ENCODE measurements at places on chromosomes 3 and 15.

DNA sequence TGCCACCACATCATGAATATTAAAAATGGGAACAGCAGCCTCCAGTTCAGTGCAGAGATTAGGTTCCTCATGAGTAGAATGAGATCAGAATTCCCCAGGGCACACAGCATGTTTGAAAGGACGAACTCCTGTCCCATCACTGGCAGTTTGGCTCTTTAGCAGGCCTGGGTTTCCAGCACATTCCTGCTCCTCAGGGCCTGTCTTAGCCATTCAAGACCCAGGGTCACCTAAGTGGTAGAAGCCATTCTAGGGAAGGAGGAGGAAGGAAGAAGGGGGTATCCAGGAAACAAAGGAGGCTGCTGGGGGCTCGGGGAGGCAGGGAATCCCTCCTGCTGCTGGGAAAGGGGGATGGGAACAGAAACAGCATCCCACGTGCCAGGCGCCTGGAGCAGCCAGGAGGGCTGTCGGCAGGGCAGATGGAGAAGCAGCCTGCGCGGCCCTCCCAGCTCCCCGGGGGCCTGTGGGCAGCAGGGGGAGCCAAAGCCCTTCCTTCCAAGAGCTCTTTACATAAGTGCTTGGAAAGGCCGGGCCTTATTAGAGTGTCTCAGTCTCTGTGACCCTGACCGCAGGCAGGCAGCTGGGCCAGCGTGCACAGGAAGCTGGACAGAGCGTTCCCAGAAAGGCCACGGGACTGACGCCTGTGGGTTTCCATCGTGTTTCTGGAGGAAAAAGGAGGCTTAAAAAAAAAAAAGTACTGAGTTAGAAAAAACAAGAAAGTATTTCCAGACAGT is 24.7 kb downstream of the LOXL1 start:
- peak; percentile 26 for DNase-seq

DNA sequence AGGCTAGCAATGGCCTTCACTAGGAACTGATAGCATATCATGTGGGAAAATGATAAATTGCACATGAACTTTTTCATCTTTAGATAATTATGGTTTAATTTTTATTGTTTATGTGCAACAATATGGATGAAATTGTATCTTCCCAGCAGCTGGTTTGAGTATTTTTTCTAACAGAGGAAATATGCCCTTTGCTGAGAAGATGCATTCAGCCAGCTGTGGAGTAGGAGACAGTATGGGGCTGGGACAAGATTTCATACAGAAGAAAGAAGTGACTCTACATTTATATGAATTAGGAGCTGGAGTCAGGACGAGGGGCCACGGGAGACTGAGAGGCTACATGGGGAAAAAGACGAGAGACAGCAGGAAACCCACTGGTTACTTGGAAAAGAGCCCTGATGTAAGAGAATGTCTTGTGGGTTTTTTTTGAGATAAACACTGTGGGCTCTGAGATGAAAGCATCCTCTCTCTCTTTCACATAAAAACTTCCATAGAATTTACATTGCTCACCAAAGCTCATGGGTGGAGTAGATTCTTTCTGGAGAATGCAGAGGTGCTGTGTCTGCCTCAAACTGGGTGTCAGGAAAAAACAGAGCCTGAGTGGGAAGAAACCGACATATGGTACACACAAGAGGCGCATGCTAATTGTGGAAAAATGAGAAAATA is 115.2 kb upstream of the PDZRN3 start:
- no peak for DNase-seq

DNA sequence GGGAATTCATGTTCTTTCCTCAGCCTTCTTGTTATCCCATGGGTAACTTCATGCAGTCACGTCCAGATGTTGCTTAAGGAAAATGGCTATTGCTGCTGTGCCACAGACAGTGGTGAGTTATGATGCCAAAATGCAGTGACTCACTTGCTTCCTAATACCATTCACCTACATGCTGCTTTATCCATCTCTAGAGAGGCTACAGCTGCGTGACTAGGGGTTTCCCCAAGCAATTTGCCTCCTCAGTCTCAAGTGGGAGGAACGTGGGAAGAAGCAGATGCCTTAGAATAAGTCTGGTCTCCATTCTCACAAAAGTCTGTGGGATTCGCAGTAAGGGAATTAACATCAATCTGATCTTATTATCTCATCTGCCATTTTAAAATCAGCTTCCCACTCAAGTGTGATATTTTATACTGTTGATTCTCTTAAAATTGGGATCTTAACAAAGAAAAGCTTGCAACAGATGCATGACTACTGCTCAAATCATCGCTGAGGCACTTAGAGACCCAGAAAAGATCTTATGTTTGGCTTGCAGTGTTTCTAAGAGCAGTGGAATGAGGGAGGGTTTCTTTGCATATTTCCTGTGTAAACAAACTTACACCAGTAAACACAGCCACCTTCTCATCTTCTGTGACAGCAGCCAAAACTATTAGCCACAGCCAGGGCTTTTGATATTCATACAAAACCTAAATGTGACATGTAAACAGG is 62.0 kb upstream of the ACP3 start:
- DNase-seq = no peak

GRCh38 chr3:158152186-158152585 is 42.3 kb downstream of the RSRC1 start:
- DNase-seq = no peak

GRCh38 chr15:52717924-52718323 is 38.7 kb upstream of the ATOSA start:
- DNase-seq = no peak

DNA sequence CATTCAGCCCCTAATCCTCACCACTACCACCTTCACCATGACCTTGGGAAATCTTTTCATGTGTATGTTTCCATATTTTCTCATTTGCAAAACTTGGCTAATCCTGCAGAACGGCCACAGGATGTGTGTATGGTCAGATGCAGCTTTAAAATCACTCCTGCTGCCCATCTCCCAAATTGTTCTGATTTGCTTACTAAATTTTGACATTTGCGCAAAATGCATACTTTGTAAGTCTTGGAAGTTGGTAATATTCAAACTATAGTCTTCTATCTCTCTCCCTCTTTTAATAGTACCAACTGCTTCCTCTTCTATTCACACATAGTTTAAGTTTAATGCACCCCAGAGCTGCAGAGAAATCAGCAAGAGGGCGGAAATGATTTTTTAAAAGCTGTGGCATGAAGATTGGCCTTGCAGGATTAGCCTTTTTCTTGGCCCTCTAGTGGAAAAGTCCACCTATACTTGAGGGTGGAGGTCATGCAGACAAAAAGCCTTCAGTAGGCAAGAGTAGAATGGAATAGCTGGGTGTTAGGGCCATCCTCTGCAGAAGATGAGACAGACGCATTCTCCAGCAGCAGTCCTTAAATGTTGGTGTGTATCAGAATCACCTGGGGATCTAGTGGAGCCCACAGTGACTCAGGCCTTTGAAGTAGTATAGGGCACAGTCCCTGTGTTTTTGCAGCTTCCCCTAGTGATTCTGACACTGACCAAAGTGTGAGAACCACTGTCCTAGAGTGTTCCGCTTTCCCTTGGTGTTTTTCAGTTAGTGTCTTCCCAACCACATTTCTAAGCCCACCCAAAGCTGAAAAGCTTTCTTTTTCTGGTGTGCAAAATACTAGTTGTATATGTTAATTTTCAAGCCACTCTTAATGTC is 181.7 kb downstream of the CHST2 start:
- no peak for DNase-seq

DNA sequence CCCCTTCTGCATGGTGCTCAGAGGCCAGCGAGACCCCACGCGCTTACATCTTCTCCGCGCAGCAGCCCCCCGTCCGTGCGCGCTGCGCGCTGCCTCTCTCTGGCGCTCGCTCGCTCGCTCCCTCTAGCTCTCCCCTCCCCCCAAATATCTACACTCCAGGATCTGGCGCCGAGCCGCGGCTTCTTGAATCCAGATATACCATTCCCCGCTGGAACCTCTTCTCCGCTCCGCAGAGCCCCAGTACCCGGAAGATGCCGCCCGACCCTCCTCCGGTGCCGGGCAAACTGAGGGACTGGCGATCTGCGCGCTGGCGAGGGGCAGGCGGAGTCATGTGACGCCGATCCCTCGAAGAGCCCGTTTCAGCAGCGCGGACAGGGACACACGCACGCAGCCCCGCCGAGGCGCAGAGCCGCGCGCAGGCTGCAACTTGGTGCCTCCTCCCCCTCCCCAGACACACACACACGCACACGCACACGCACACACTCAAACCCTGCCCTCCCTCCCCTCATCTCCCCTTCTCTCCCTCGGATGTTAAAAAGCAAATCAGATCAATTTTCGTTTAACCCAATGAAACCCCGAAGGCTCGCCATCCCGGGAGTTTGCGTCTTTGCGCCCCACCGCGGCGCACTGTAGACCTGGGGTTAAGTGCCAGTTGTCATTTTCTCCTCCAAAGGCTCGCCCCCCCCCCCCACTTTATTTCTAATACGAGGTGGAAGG is at the start of gene RASGRF1:
RASGRF1 (minus strand) TSS at position 294 of the 717 bp plus-strand sequence; CDS start at position 12, 282 bp downstream.
- DNase-seq = no peak

- DNase-seq = no peak
Measured at GRCh38 chr3:161576311-161576710, 79.7 kb downstream of the OTOL1 start.

- no peak for DNase-seq
Measured at GRCh38 chr3:143445118-143445517, 325.5 kb downstream of the CHST2 start.

DNA sequence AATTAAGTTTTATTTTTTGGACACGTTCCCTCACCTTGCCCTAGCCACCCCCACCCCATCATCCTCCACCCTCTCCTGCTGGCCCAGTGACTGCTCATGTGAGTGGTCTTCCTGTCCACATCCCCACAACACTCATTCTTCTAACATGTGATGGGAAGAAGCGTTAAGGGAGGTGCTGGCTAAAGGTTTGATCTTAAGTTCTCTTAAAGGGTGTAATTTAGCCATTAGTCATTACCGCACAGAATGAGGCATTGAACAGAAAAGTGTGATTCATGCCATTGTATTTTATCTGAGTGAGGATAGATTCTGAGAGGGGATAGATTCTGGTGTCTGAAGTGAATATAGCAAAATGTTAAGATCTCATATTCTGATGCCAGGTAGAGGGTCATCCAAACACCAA is 272.9 kb upstream of the TPM1 start:
- no peak for DNase-seq

- DNase-seq = no peak
Measured at GRCh38 chr3:159861369-159861987, 127.2 kb upstream of the IL12A start.

GRCh38 chr15:55676507-55676906 is 66.4 kb downstream of the PRTG start:
- DNase-seq = no peak

- DNase-seq = no peak
Measured at GRCh38 chr15:99054025-99054387, 46.4 kb upstream of the PGPEP1L start.

- no peak for DNase-seq
Measured at GRCh38 chr3:17979252-17979651, 236.8 kb upstream of the TBC1D5 start.

DNA sequence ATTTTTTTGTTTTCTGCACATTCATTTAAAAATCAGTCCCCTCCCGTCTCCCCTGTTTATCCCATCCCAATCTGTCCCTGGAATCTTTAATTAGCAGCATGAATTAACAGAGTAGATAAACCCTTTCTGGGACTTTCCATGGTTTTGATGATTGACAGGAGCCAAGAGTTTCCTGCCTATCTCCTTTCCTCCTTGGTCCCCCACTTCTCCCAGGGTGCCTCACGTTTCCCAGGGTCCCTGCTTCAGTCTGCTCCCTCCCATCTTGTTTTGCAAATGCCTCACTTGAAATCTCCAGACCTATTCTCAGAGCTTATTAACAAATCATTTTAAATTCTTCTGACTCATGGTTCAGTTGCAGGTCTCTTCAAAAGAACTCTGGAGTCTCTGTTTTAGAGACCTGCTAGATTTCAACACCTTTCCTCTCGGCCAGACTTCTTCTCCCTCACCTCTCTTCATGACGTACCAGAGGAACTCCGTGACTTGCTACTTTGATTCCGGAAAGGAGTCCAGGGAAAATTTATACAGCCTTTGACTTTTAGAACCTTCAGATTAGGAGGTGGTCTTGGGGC is 238.5 kb downstream of the ITPR1 start:
- DNase-seq = no peak

- DNase-seq = no peak
Measured at GRCh38 chr3:84974347-84974746, 15.6 kb downstream of the CADM2 start.

GRCh38 chr3:65575376-65575840 is 463.3 kb downstream of the MAGI1 start:
- DNase-seq = no peak

DNA sequence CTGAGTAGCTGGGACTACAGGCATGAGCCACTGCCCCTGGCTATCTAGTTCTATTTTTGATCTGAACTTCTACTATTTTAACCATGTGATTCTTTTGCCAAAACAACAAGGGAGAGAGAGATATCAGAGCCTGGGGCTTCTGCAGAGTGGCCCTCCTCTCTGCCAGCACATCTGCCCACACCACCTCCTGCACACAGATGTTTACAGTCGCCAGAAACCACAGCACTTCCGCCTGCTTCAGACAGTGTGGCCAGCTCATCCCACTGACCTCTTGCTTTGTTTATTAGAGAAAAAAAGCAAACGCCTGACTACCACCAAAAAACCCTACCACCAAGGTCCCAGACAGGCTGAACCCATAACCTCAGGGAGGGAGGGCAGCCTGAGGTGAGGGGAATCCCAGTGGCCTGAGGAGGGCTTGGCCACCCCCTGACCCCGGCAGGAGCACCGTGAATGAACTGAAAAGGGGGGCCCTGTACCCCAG is 85.9 kb upstream of the ABHD2 start:
- no peak for DNase-seq

- DNase-seq = no peak
Measured at GRCh38 chr3:165669967-165670366, 167.3 kb downstream of the BCHE start.

- DNase-seq = no peak
Measured at GRCh38 chr3:46954178-46954577, 22.4 kb downstream of the CCDC12 start.

DNA sequence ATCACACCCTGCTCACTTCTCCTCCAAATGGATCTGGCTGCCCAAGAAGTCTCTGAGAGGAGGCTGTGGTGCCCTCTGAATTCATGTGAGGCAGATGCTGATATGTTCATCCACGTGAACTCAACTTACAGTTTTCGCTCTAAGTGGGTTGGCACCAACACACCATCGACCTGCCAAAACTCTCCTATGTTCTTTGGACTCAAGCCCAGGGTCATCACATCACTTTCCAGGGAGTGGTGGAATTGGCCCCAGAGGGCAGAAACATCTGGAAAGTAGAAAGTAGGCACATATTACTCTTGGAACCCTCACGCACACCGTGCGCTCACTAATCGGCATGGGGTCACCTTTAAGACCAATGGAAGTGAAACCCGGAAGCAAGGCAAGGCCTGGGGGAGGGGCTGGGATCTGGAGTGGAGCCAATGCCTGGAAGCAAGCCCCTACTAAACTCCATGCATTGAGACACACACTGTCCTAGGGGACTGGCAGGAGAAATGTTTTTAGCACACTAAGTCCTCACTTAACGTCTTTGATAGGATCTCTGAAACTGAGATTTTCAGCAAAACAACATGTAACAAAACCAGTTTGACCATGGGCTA is 41.4 kb downstream of the SSUH2 start:
- no peak for DNase-seq
